ENCODE measurements at places on chromosomes 1 and 21. TPM values are rescaled to one million over a fixed set of nuclear protein-coding genes. Genes with fewer than 3 reads are reported as not detected.
A peak's percentile ranks its signal among the peaks of the same experiment; 100 is the strongest.

The RNU11 gene
- total RNA-seq = not detected

The FOXD2 gene
- total RNA-seq = 0.18 TPM

- no peak for DNase-seq
Observed at GRCh38 chr1:94120991-94121390, at the start of gene ABCA4. Gene ABCA4 (minus strand): TSS chr1:94121148. CDS start chr1:94121045, 103 bp downstream.

DNA sequence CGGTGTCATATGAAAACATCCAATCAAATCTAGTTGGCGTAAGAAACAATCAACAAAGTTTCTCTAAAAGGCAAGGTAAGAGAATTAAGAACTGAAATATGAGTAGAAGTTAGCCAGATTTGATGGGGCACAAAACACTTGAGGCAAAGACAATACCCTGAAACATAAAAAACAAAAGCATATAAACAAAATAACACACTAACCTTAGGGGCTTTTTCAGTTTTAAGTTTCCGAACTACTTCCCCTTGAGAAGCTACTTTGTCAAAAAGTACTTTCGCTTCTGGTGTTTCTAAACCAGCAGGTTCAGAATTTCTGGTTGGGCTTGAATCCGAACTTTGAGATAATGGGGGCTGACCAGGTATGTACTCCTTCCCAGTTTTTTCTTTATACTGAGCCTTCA lies 57.9 kb downstream of the EPRS1 start:
- DNase-seq = no peak

DNA sequence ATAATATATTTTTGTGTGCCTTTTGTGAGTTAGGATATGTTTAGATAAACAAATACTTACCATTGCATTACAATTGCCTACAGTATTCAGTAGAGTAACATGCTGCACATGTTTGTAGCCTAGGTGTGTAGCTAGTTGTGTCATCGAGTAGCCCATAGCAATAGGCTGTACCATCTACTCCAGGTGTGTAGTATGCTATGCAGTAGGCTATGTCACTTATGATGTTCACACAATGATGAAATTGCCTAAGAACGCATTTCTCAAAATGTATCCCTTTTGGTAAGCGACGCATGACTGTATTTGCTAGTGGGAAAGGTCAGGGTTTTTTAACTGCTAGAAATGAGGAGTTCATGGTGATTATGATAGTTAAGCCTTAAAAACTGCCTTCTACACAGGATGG lies 30.0 kb upstream of the B3GALT5 start:
- no peak for DNase-seq

DNA sequence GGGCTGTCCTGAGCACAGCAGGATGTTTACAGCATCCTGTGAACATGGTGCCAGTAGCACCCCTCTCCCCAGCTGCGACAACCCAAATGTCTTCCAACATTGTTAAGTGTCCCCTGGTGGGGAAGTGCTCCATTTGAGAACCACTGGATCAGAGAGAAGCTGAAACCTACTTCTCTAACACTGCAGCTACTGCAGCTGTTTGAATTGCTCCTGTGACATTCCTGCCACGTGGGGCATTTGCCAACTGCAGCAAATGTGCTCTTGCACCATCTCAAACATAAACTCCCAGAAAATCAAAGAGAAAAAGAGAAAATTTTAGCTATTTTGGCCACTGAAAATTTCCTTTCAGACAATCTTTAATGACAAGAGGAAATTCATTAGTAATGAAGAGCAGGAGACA lies 11.0 kb downstream of the SLC2A5 start:
- DNase-seq = no peak

GRCh38 chr1:16397120-16397519 lies 30.1 kb downstream of the SZRD1 start:
- DNase-seq = no peak

The TMOD4 gene
- total RNA-seq = not detected

- DNase-seq = no peak
Observed at GRCh38 chr1:67190942-67191341, 24.7 kb downstream of the IL23R start.

GRCh38 chr1:83545066-83545862 lies 453.7 kb downstream of the TTLL7 start:
- DNase-seq = no peak

DNA sequence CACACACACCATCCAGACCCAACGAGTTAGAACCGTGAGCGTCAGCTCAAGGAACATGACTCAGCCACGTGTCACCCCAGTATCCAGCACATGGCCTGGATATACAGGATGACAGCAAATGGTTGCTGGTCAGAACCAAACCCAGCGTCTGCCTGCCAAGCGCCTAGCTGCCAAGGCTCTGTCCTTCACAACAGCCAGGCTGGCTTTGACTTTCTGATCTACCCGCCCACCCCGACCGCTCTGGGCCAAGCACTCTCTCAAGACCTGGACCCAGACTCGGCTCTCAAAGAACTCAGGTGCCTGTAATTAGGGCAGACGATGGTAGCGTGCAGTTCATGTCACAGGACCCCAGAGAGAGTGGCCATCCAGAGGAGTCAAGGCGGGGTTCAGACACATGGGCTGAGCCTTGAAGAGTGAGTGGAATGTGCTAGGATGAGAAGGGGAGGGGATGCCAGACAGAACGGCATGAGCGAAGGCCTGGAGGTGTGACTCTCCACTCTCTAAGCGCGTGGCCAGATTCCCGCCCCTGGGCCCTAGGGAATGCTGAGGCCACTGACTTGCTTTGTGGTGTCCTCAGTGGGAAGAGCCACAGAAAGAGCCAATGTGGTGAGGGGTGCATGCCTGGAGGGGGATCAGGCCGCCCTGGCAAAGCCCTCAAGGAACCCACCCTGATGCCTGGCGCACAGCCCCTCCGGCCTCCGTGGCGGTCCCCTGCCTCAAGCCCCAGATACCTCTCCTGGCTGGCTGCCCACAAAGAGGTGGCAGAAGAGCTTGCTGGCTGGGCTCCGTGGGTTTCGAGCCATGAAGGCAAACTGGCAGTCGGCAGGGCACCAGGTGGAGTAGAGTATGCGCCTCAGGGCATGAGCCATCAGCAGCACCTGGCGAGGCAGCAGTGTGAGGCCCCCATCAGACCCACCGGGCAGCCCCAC lies 7.0 kb downstream of the SH2D5 start:
- DNase-seq = no peak

The SLC22A15 gene
- 0.10 TPM for total RNA-seq

The ACKR1 gene
- total RNA-seq = not detected

The CCDC24 gene
- 5.7 TPM for total RNA-seq

DNA sequence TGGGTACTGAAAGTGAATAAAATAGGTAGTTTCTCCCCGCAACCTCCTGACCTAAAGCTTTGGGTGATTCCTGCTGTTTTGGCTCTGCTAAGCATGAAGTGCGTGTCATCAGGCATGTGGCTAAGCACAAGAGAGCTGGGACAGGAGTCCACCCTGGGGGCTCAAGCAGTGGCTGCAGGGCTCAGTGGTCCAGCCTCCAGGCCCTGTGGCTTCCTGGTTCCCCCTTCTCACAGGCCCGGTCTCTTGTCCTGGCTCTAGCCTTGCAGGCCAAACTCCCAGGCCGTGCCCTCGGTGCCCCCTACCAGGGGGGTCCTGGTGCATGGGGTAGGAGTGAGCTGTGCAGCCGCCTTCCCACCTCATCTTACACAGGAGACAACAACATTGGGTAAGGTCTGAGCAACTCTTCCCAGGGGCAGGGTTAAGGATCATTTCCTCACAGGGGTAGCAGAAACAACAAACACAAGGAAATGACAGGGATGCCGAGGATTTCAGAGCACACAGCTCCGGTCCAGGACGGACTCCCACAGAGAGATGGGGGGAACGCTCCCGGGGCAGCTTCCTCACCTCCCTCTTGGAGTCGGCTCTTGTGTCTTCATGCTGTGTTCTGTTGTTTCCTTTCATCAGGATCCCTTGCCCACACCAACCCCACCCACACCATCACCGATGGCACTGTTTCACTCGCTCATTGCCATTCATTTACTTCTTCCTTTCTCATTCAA lies 19.8 kb upstream of the SLC2A1 start:
- DNase-seq = no peak

DNA sequence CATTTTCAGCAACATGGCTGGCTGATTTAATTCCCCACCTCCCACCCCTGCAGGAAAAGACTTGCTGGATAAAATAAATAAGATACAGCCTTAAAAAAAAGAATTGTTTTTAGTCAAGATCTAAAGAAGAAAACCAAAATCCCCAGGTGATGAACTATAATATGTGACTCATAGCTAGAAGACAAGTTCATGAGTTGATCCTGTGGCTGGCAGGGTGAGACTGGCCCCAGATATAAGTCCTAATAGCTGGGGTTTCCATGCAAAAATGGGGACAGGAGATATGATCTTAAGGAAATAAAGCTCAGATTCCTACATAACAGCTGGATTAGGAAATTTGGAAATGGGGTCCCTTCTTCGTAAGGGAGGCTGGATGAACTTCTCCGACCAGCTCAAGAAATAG lies 21.9 kb upstream of the RGSL1 start:
- DNase-seq = no peak

The KCNK1 gene
- total RNA-seq = 0.70 TPM

The SERPINC1 gene
- total RNA-seq = 0.18 TPM

The PPFIA4 gene
- 0.29 TPM for total RNA-seq

The LMX1A gene
- total RNA-seq = not detected

- no peak for DNase-seq
Observed at GRCh38 chr1:29655945-29656850, 419.9 kb downstream of the PTPRU start.

GRCh38 chr1:178150610-178151009 lies 56.7 kb downstream of the RASAL2 start:
- no peak for DNase-seq

- no peak for DNase-seq
Observed at GRCh38 chr1:46477153-46477929, 12.3 kb upstream of the DMBX1 start.

- no peak for DNase-seq
Observed at GRCh38 chr1:17141441-17142197, 22.4 kb upstream of the PADI2 start.

DNA sequence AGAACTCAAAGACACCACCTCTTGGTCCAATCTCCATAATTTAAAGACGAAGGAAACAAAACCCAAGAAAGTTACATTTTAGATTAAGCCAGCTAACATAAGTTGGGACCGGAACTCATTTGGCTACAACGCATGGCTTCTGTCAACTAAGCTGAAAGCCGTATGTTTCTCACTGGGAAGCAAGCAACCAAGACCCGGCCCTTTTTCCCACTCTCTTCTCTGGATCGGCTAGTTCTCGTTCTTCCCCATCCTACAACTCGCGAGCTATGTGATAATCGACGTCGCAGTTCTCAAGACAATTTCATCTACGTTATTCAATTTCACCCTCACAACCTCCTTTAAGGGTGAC lies 601 bp downstream of the CCT8 start:
- no peak for DNase-seq

DNA sequence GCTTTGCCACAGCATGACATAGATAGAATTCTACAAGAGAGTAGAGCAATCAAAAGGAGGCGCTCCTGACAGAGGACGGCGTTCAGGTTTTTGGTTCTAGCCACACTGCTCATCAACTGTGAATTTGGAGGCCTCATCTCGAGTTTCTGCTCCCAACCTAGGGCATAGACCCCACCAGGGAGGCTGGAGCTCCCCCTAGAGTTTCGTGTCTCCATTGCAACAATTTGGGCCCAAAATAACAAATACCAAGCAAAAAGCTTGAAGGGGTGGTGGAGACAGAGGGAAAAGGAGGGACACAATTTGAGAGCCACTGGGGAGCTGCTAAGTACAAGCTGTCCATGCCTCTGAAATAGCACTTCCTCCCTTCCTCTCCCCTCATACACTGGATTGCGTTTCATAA lies 297.0 kb downstream of the GPATCH2 start:
- DNase-seq = no peak

DNA sequence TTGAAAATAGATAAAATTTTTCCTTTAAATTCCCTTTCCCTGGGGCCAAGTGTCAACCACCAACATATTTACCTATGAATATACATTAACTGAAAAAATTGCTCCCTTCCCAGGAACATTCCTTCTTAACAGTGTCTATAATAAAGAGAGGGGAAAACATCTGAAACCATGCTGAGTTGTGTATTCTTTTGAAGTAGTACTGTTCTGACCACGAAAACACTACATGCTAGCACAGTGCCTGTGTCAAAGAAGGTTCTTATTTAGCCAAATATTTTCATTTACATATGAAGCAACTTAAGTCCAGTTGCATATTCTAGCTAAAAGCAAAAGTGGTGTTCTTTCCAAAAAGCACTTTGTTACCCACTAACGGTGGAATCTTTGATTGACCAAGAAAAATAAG lies 311.2 kb downstream of the VAV3 start:
- no peak for DNase-seq

GRCh38 chr1:211371406-211372105 lies 44.9 kb downstream of the TRAF5 start:
- no peak for DNase-seq

DNA sequence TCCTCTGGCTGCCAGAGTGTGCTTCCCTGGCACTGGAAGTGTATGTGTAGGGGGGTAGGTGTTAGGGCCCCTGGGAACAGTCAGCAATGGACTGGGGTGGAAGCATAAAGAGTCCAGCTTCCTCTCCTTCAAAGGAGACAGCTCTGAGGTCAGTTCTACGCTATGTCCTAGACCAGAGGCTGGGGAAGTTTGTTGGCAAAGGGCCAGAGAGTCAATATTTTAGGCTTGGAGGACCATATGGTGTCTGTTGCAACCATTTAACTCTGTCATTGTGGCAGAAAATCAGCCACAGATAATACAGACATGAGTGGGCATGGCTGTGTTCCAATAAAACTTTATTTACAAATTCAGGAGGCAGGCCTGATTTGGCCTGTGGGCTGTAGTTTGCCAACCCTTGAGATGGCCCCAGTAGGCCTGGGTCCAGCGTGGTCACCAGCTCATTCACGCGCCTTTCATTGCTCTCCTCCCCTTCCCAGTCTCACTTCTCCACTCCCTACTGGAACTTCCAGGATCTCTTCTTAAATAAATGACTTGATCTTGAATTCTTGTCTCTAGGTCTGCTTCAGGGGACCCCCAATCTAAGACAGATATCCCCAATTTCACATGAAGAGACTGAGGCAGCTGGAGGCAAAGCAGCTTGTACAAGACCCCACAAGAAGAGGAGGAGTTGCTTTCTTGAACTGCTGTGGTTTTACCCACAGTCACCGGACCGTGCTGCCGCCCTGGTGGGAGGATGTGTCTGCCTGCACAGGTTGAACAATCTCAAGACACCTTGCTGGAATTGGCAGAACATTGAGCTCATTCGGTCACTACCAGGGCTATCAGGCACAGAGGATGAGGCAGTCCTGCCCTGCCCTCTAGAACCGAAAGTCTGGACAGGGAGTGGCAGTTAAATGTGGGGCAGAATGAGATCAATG lies 162.4 kb upstream of the POU3F1 start:
- no peak for DNase-seq

- peak; percentile 64 for DNase-seq
Observed at GRCh38 chr1:100352267-100353070, at the start of gene CDC14A. Gene CDC14A (plus strand): TSS chr1:100352506. CDS start chr1:100352955, 449 bp downstream.

The LYPD8 gene
- not detected for total RNA-seq

Data from glomerular endothelial cell (primary cell).